ENCODE measurements at places on chromosomes 4 and X.

DNA sequence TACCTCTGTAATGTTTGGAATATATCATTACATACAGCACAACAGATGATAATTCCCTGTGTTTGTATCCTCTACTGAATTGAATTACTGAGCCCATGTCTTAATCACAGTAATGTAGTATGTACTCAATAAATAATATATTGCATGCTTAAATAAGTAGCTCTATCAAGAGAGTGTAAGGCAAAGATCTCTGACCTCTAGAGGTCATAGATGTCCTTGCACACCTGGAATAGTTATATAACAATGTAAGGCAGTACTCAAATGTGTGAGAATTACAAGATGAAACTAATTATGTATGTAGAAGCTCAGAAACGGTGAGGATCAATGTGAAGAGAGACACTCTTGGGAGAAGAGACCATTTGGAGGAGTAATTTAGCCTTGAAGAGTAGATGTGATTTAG lies 14.3 kb upstream of the GCNA start:
- DNase-seq: no peak

- DNase-seq: no peak
Observed at GRCh38 chrX:154797006-154797405, 8.3 kb downstream of the MPP1 start.

DNA sequence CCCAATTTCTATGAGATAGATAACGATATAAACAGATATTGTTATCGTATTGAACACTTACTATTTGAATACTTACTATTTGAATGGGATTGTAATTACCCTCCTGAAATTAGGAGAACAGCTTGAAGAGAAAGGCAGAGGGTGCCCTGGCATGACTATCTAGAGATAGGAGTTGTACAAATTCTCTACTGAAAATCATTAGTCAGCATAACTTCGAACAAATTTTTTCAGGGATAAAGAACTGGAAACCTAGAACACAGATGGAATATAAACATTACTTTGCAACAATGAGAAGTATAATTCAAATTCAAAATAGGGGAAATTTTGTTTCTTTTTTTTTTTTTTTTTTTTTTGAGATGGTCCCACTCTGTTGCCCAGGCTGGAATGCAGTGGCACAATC lies 1096.8 kb downstream of the C4orf33 start:
- DNase-seq: no peak

GRCh38 chr4:141686146-141686775 lies 49.9 kb downstream of the IL15 start:
- peak; percentile 19 for DNase-seq

GRCh38 chrX:71619193-71619592 lies 882 bp upstream of the CXCR3 start:
- DNase-seq: no peak

DNA sequence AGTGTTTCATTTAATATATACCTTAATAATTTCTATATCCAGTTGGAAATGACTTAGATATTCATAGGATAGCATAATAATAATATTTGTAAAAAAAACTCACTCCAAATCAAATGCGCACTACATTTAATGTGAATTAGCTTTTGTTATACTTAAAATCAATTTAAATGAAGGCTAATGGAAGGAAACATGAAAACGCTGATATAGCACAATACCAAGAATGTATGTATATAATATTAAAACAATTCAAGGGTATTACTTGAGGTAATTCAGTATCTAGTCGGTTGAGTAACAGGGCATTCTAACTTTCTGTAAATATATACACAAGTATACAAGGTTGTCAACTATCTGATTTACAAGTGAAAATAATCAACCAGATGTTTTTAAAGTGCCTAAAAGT lies 307.1 kb upstream of the TEX13C start:
- DNase-seq: no peak

DNA sequence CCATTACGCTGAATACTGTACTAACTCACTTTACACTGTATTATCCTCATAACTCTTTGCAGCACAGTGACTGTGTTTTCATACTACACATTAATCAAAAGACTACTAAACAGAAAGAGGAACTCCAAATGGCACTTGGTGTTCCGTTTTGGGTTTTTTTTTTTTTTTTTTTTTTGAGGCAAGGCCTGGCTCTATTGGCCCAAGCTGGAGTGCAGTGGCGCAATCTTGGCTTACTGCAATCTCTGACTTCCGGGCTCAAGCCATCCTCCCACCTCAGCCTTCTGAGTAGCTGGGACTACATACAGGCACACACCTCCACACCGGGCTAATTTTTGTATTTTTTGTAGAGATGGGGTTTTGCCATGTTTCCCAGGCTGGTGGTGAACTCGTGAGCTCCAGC lies 10.7 kb downstream of the KLHL8 start:
- no peak for DNase-seq

DNA sequence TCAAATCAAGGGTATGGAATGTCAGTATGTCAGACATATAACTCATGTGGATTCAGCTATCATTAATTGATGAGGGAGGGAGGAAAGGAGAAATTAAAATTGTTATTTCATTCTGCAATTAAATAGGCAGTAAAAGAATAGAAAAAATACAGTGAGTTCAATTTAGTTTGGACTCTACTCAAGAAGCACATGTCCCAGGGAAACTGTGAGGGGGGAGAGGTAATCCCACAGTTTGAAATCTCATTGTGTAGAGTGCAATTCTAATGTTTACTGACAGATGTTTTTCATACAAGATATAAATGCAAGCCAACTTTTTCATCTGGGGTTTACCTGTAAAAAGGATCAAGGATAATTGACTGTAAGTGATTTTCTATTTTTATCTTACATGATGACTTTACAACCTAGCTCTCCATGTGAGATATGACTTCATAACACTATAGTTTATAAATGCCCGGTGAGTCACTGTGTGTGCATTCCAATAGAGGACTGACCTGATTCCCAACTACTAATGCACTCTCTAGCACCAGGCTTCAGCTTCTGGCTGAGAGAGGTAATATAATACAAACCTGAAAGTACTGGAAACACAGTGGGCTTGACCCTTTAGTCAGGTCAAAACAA lies 35.2 kb upstream of the SCD5 start:
- no peak for DNase-seq

- DNase-seq: no peak
Observed at GRCh38 chr4:36489798-36490197, 208.4 kb downstream of the DTHD1 start.

DNA sequence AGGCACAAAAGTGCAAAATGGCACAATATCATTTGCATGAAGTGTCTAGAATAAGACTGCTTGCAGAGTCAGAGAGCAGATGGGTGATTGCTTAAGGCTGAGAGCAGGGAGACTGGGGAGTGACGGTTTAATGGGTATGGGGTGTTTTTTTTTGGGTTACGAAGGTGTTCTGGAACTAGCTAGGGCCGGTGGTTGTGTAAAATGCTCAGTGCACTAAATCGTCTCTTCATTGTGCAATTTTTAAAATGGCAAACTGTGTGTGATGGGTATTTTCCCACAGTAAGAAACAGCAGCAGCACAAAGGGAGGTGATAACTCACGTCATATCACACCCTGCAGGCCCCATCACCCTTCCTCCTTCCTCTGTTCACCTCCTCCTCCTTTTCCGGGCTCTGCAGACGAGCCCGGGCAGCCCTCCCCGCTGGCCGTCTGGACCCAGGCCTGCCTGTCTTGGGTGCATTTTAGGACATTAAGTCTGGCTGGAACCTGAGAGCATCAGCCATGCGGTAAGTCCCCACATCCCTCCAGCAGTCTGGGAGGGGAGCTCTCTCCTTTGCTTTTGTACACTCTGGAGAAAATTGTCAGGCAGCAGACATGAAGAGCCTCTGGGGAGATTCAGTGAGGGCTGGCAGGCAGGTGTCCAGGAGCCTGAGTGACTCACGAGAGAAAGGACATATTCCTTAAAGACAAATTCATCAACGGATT lies 42.7 kb downstream of the ASMT start:
- DNase-seq: peak; percentile 48

GRCh38 chr4:48699475-48699874 lies 80.6 kb downstream of the FRYL start:
- DNase-seq: no peak

DNA sequence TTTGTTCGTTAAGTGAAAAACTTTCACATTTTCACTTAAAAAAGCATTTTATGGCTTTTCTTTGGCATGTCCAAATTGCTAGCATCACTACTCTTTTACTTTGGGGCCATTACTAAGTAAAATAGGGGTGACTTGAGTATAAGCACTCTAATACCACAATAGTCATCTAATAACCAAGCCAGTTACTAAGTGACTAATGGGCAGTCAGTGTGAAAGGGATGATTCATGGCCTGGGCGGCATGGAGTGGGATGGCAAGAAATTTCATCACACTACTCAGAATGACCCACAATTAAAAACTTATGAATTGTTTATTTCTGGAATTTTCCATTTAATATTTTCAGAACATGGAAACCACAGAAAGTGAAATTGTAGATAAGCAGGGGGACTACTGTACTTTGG lies 60.9 kb downstream of the BMP15 start:
- no peak for DNase-seq

DNA sequence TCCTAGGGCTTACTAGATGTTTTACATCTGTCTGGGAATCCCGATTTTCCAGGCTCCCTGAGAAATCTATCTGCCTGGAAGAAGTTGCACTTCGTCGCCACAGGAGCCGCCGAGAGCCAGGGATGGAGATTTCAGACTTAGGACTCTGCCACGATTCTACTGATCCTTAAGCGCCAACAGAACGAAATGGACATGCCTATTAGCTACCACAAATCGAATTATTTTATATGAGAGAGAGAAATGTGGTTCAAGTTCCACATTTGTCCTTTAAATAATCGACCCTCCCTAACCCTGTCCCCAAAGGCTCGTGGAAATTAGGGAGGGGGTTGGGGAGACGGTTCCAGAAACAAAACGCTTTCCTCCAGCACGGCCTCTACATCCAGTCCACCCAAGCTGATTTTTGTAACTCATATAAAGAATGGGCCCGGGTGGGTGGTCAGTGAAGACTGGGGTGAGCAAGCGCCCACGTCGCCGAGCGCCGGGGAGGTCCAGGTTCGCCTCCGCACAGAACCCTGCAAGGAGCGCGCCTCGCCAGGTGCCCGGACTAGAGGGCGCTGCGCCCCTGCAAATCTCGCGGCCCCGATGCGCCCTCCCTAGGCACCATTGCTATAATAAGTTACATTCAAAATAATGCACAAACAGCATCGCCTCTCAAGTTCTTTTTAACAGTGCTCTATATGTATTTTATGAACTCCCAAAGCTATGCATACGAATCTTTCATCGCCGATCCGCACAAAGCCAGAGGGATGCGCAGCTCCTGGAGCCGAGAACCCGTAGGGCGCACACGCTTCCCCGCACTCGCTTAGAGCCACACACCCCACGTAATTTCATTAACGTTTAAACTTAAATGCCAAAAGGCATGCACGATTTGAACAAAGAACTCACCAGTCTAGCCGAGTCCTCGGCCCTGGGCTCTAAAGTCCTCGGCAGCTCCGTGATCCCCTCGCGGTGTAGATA lies 2.1 kb upstream of the FAT1 start:
- DNase-seq: peak; percentile 79

- no peak for DNase-seq
Observed at GRCh38 chrX:44055638-44056037, 82.4 kb upstream of the NDP start.

DNA sequence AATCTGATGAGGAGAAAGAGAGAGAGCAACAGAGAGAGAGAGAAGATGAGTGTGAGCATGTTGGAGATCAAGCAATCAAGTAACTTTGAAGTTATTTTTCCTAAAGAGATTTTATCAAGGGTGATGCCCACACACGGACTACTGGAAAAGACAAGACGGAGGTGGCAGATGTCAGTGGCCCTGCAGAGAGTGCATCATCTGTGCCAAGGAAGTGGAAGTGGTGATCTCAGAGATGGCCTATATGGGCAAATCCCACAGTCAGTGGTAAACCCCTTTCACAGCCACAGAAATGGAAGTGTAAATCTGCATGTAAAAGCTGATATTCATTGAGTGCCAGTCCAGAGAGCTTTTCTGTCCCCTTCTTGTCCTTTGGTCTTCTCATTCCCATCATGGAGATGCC lies 577.2 kb upstream of the AADAT start:
- DNase-seq: no peak

DNA sequence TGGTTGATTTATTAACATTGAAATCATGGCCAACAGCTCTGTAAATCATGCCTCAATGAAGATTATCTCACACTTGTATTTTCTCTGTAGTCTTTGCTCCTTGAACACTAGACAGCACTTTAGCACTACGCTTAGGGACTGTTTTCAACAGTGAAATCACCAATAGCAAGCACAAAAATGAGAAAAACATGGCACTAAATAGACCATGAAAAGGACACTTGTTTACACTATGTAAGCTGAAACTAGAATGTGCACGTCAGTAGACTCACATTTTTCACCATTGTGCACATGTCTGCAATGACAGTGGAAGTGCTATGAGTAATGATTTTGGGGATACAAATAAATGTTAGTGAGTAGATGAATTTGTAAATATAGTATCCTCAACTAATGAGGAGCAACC lies 3.1 kb downstream of the BMP2K start:
- no peak for DNase-seq

- DNase-seq: peak; percentile 73
Observed at GRCh38 chrX:12984603-12985319, 9.9 kb downstream of the TMSB4X start.

GRCh38 chr4:168647646-168648375 lies 151.0 kb downstream of the PALLD start:
- DNase-seq: no peak

DNA sequence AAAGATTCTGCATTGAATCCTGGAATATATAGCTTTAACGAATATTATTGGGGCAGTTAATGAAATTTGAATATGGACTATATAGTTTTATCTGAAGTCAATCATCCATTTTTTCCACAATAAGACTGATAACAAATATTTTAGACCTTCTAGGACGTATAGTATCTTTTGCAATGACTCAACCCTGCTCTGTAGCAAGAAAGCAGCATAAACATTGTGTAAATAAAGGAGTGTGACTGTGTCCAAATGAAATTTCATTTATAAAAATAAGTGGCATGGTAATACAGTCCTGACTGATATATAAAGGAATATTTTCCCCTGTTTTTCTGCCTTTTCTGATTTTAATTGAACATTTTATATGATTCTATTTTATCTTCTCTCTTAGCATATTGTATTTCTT lies 947.7 kb upstream of the SLIT2 start:
- no peak for DNase-seq

- no peak for DNase-seq
Observed at GRCh38 chr4:108454227-108454626, 166.1 kb upstream of the RPL34 start.

Data from NCI-H345 (cell line).